ENCODE measurements at places on chromosomes 7 and 10.

DNA sequence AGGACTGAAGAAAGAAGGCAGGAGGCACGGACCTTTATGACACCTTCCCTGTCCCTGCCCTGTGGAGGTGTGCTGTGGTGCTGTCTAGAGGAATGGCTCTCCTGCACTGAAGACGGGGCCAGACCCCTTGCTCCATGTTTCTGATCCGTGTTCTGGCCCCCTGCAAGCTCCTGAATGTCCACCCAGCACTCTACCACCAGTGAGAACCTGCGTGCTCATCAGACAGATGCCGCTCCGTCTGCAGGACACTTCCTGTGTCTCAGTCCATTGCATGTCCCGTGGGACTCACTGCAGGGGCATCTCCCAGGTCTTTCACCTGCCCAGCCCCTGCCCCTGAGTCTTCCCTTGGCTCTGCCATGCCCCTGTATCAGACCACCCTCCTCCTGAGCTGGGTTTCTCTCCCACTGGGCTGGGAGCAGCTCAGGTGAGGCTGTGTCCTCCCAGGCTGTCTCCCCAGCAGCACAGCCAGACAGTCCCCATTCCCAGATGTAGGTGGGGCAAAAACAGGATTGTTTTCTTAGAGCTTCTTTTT, 278.3 kb upstream of the ZNF32 start:
- DNase-seq: no peak

GRCh38 chr7:43612599-43613589, 30.0 kb downstream of the STK17A start:
- DNase-seq: no peak

DNA sequence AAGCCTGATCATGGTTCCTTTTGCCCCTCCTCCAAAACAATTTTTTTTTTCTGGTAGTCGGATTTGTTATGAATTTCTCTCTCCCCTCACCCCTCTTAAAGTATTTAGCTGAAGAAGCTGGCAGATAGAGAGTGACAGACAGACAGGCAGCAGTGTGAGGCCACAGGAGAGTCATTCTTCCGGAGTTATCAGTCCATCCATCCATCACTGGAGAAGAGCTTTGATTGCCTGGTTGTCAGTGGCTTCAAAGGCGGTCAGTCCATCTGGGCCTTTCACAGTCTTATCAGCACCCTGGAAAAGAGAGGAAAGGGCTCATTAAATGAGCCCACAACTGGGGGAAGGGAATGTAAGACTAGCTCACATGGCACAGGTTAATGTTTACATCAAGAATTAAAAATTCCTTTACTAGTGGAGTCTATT, 47.4 kb downstream of the MTPN start:
- DNase-seq: no peak

- DNase-seq: no peak
These were observed 247.4 kb upstream of the CACNA2D1 start for GRCh38 chr7:82690929-82691328.

DNA sequence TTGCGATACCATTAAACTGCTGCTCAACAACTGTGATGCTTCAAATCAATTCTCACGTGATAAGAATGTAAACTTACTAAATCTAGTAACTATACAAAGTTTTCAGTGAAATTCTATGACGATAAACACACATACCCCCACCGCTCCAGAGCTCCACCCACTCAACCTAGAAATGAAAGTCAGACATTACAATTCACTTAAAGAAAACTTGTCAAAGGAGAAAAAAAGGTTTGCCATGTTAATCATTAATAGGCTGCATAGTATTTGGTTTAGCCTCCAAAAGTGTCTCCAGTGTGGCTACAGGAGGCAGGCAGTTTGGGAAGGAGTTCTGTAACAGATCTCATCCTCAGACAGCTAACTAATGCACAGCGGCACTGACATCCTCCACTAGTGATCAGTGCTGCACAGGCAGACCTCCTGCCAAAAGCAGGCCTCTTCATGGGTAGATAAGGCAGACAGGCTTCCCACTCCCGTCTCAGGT, 3.1 kb downstream of the HERPUD2 start:
- peak; percentile 58 for DNase-seq

- DNase-seq: no peak
These were observed 19.6 kb downstream of the CAMK2B start for GRCh38 chr7:44305564-44306507.

DNA sequence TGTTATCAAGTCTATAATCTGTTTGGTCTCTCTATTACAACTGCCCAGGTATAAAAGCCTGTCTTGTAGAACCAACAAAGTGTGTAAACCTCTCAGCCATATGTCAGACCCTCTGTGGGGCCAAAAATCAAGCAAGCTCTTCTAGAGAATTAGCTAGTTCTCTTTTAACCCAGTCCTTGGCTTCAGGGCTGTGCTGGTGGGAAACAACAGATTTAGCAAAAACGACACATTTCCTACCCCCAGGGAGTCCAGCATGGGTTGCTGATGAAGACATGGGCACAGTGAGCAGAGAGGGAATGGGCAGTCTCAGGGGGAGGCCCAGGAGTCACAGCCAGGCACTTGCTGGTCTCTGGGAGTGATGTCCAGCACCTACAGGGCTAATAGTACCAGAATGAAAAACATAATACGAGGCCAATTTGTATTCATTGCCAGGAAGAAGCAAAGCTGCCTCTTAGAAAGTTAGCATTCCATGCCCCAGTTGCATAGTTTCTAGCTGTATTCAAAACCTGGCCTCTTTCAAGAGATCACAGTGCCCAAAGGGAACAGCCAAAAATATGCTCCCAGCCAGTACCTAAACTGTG, 80.1 kb downstream of the FRMD4A start:
- no peak for DNase-seq
